ENCODE measurements at places on chromosomes 6 and 20.

DNA sequence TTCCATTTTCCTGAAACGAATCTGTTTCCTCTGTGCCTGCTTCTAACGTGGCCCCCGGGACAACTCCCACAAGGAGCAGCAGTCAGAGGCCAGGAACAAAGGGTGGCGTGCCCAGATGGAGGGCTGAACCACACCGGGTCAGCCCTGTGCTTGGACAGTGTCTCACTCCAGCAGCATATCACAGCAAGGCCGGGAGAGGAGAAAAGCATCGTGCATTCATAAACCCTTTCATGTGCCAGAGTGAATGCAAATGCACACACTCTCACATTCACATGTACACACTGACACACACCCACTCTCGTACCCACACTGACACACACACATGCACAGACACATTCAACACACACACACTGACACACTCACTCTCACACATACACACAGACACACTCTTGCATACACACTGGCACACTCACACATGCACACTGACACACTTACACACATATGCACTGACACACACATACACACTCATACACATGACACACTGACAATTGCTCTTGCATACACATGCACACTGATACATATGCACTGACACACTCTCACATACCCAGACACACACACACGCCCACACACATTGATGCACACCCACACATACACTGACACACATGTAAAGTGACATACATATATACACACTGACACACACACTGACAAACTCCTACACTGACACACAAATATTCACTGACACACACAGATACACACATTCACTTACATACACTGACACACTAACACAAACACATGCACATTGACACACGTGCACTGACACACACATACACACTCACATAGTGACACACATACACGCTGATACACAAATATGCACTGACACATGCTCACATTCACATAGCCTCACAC is 237.0 kb downstream of the LRFN2 start:
- DNase-seq, result no peak

DNA sequence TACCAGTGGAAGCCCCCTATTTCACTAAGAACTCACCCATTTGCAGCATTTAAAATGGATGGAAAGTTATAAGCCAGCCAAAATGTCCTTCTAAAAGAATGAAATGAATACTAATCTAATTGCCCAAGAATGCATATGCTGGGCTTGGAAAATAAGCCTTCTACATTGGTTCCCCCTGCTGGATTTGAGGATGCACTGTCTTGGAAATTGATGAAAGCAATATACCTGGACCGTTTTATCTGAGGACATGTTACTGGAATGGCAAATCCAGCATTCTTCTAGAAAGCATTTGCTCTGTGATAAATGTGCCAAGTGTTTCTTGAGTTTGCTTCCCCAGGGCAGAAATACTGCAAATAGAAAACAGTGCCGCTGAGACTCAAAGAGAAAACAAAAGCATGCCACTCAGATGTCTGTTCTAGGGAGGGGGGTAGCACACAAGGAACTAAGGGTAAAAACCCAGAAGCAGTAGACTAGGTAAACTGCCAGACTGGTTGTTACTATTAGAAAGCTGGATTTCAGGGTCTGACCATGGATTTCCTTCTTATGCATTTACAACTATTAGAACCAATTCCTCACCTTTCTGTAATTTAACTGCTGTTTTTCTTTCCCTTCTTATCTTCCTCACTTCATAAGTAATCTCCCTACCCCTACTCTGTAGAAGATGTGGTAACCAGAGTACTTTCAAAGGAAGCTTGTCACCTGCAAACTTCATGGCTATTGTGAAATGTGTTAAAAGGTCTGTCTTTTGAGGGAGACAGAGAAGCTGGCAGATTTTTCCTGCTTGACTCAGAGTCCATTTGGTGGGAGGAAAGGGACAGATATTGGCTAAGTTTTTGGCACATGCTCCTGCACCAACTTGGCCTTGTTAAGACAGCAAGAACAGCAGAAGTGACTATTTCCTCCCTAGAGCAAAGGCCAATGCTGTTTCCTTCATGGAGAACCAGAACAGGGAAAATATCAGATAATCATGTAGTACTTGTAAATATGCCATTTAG is 642.6 kb downstream of the KIF16B start:
- no peak for DNase-seq

- DNase-seq, result no peak
These were observed 123.4 kb upstream of the SUPT3H start for GRCh38 chr6:45500924-45501816.

DNA sequence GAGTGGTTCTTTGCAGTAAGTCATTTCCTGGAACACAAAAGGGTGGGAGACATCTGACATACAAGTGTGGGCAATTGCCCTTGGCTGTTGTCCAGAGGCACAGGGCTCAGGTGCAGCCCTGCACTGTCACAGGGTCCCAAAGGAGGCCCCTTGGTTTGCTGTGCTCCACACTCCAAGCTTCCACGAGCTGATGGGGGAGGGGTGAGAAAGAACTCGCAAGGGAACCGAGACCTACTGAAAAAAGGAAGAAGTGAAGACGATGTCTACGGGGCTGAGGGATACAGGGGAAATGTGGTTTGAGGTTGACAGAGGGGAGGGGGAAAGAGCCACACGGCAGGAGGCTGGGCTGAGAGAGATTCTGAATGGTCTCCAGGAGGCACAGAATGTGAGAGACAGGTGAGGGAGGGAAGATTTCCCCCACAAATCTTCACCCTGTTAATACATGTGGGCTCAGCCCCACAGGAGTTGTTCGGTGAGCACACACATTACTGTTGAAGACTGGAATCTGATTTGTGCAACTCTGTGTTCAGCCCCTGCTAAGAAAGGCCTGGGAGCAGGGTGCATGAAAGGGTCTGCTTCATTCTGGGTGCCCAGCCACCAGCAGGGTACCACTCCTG is 123.4 kb downstream of the LY86 start:
- DNase-seq, result no peak

GRCh38 chr20:23305098-23305497 is 45.5 kb upstream of the NXT1 start:
- DNase-seq, result no peak

DNA sequence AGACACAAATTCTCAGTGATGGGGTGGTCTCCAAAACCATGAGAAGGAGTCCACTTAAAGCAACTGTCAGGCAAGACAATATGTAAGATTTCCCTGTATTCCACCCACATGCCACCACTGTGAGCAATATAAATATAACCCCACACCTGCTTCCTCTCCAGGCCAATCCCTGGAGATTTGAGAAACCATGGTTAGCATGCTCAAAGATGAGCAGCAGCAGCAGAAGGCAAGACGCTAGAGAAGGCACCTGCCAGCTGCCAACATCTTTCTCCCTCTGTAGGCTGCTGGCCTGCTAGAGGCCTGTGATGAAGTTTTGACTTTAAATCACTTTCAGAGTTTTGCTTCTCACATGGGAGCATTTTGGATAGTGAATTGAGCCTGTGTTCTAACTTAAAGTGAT is 7.9 kb upstream of the SOD2 start:
- no peak for DNase-seq

DNA sequence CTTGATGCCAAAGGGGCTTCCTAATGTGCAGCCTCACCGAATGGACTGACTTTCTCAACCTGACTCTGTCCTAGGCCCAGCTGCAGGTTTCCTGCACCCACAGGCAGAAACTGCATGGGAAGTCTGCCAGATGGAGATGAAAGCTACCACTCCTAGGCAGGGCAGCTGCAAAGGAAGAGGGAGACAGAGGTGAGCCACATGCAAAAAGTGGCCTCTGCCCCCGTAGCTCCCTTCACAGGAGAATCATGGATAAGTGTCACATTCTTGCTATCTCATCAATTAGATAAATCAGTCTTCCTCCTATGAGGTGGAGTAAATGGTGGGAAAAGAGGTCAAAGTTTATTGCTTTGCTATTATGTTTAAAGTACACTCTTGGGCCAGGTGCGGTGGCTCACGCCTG is 191.3 kb downstream of the ALDH8A1 start:
- DNase-seq, result no peak

GRCh38 chr6:11241793-11242201 is 9.3 kb upstream of the NEDD9 start:
- no peak for DNase-seq

- DNase-seq, result no peak
These were observed 169.3 kb downstream of the TSHZ2 start for GRCh38 chr20:53141201-53142050.

GRCh38 chr20:33393609-33394008 is 7.7 kb downstream of the CDK5RAP1 start:
- DNase-seq, result no peak

- DNase-seq, result no peak
These were observed 86.3 kb upstream of the IRAK1BP1 start for GRCh38 chr6:78781001-78781400.

DNA sequence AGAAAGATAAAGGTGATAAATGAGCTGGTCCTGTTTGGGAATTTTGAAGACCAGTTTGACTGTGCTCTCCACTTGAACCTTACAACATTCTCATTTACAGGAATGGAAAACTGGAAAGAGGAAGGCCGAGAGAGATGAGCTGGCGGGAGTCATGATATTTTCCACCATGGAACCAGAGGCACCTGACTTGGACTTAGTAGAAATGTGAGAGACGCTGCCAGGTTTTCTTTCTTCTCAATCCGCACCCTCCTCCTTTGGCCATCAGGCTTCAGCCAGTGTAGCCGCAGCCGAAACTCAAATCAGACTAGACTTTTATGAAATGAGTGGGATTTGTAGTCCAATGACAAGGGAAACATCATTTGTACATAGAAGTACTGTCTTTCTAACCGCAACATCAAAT is 54.7 kb upstream of the SYNJ2 start:
- DNase-seq, result no peak

GRCh38 chr20:50141811-50142561 is 11.5 kb downstream of the PEDS1 start:
- DNase-seq, result no peak

DNA sequence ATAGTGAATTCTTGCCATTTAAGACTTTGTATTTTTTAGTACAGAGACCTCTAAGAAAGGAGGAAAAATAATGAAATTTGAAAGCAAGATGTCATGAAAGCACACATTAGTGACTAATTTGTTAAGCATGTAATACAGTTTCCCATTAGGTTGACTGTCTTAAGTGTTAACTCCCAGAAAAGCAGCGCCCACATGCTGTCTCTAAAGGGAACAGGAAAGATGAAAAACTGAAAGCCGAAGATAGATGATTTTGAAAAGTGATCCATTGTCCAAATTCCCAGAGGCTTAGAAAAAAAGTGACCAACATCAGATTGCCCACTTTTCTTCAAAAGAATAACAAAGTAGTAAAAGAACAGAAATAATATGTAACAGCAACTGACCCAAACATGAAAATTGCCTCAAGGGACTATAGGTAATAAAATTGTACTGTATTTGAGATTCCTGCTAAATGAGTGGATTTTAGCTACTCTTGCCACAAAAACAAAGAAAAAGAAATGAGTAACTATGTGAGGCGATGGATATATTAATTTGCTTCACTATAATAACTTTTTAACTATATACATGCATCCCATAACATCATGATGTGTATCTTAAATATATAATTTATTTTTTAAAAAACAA is 83.2 kb upstream of the OGFRL1 start:
- no peak for DNase-seq

- no peak for DNase-seq
These were observed 187.1 kb upstream of the RNF217 start for GRCh38 chr6:124775121-124775520.

- no peak for DNase-seq
These were observed 135.6 kb downstream of the MAP3K4 start for GRCh38 chr6:161127071-161127740.

GRCh38 chr6:24574809-24575208 is 71.2 kb downstream of the KIAA0319 start:
- no peak for DNase-seq

DNA sequence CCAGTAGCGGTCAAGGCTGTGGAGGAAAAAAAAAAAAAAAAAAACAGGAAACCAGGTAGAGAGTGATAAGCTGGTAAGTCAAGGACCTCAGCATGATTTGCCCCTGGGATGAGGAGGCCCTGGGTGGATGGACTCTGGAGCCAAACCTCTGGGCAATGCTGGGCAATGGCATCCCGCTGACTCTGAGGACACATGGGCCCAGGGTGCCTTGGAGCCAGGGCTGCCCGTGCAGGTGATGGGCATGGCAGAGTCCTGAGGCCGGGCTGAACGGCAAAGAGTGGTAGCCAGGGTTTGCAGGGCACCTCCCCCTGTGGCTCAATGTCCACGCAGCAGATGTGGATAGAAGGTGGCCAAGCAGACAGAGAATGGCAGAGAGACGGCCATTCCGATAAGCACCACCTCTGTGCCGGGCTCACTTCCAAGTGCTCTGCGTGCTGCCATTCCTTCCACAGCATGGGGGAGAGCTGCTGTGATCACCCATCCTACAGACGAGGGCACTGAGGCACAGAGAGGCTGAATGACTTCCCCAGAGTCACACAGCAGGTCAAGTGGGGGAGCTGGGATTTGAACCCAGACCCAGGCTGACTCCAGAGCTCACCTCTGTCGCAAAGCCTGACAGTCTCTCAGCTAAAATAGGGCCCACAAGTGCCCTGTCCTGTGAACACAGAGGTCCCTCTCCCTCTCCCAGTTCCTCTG is 353.9 kb downstream of the CDH4 start:
- no peak for DNase-seq

- DNase-seq, result no peak
These were observed 162.3 kb downstream of the UTRN start for GRCh38 chr6:144447472-144447871.

DNA sequence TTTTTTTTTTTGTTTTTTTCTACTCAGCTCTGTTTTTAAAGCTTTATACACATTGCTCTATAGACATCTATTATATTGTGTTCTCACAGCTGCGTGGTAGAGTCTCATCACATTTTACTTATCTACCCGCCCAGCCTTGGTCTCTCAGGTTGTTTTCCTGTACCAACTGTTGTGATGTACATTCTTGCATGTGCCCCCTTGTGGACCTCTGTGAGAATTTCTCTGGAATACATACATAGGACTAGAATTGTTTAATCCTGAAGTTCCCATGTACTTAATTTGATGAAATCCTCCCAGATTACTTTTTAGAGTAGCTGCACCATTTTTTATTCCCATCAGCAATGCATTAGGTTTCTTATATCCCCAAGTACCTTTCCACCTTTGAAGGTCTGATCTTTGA is 40.4 kb upstream of the TINAG start:
- DNase-seq, result no peak

GRCh38 chr6:69801225-69801624 is 4.4 kb upstream of the LMBRD1 start:
- DNase-seq, result no peak

- no peak for DNase-seq
These were observed 26.2 kb downstream of the CYP39A1 start for GRCh38 chr6:46626228-46626909.

GRCh38 chr6:147950623-147950987 is 392.0 kb upstream of the SASH1 start:
- no peak for DNase-seq
